Fibroblast of skin of left biceps (primary cell): ENCODE measurements at places on chromosomes 4 and X.

DNA sequence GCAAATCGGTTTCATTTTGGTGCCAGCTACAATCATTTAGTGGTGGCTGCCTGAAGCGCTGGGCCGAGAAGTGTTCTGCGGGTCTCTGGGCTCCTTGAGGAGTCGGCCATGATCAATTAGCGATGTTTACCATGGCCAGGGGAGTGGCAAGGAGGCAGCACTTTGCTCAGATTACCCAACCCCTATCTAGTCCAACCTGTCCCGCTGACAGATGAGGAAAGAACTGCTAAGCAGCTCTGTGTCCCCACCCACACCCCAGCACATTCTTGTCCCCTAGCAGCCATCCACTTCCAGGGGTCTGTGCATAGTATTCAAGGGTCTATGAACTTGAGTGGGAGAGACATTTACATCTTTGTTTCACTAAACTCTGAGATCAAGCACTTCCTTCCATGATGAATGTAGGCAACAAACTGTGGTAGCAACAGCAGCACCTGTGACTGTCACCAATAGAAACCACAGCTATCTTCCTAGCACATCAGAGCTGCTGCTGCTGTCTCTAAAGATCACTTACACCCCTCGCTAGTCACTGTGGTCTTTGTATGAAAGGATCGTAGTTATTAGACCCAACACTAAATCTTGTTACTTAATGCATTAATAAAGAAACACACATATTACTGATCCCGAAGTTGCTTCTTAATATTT is 331.6 kb downstream of the BCOR start:
- DNase-seq = no peak

DNA sequence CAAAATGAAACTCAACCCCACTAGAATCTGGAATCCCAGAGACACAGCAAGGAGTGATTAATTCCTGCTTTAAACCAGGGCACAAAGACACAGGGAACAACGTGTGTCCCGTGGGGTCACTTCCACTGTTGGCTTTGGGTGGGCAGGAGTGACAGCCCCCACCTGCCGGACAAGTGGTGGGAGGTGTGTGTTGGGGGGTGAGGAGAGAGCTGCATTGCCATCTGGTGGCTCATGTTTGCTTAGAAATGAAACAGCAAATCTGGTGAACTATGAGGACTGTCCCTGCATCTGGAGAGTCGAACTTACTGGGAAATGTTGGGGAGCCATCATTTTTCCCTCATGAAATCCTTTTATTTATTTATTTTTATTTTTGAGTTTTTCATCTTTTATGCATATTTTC is 75.9 kb upstream of the AFAP1 start:
- DNase-seq = no peak

GRCh38 chr4:139973015-139973414 is 181.0 kb downstream of the MAML3 start:
- DNase-seq = no peak

- DNase-seq = no peak
Measured at GRCh38 chr4:6687947-6688878, 5.5 kb upstream of the S100P start.

GRCh38 chr4:5705647-5706320 is 2.6 kb downstream of the EVC2 start:
- DNase-seq = no peak

GRCh38 chr4:185380320-185380719 is 15.4 kb downstream of the LRP2BP start:
- DNase-seq = no peak

GRCh38 chr4:76233967-76234678 is 17.4 kb upstream of the FAM47E start:
- no peak for DNase-seq

- no peak for DNase-seq
Measured at GRCh38 chr4:146407669-146408084, 114.1 kb downstream of the SLC10A7 start.

DNA sequence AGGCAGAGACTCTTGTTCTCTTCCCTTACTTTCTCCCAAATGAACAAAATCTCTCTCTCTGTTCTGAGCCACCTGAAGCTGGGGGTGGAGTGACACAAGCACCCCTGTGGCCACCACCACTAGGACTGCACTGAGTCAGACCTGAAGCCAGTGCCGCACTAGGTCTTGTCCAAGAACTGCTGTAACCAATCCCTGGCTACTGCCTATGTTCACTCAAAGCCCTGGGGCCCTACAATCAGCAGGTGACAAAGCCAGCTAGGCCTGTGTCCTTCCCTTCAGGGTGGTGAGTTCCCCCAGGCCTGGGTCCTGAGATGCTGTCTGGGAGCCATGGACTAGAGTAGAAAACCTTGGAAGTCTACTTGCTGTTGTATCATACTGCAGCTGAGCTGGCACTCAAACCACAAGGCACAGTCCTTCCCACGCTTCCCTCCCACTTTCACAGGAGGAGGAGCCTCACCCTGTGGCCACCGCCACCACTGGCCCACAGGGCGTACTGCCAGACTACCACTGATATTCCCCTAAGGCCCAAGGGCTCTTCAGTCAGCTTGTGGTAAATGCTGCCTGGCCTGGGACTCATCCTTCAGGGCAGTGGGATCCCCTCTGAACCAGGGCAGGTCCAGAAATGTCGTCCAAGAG is 119.1 kb downstream of the RTL9 start:
- DNase-seq = no peak

DNA sequence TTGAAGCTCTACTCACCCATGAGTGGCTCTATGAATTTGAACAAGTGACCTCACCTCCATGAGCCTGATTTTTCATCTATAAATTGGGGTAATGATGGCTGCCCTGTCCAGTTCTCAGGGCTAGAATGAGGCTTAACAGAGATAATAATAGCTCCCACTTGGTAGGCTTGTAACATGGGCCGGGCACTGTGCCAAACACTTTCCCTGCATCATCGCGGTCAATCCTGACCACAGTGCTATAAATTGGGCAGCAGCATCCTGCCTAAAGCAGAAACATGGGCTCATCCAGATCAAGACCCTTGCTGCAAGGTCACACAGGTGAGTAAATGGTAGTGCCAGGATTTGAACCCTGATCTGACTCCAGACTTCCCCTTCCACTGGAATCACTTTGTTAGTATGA is 12.8 kb downstream of the APLN start:
- no peak for DNase-seq

DNA sequence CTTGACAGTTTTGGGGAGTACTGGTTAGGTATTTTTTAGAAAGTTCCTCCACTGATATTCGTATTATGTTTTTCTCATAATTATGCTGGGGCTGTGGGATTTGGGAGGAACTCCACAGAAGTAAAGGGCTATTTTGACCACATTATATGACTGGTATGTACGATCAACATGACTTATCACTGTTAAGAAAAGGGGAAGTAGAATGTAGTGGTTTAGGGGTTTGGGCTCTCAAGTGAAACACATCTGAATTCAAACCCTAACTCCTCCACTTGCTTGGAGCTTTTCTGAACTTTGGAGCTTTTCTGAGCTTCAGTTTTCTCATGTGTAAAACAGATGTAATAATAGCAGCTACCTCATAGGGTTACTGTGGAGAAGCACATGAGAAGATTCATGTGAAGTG is 96.4 kb upstream of the C1GALT1C1 start:
- DNase-seq = no peak

DNA sequence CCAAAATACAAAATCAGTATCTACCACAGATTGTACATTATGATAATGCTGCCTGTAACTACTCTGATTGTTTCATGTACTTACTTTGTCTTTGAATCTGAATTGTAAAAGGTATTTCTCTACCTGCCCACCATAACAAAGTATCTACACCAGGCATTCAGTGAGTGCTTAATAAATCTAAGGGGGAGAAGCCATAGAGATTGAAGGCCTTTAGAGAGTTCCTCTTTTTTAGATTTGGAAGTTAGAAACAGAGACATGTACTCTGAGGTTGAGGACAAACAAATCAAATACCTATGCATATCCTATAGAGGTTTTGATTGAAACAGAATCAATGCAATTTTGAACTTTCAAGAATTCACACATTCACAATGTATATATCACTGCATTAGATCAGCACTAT is 42.7 kb downstream of the SAT1 start:
- no peak for DNase-seq

- peak; percentile 81 for DNase-seq
Measured at GRCh38 chr4:5863461-5864113, 29.3 kb downstream of the CRMP1 start.

GRCh38 chrX:144730471-144730870 is 516.8 kb upstream of the SPANXN1 start:
- DNase-seq = peak; percentile 4

- DNase-seq = no peak
Measured at GRCh38 chr4:147192679-147193078, 247.0 kb upstream of the TTC29 start.

DNA sequence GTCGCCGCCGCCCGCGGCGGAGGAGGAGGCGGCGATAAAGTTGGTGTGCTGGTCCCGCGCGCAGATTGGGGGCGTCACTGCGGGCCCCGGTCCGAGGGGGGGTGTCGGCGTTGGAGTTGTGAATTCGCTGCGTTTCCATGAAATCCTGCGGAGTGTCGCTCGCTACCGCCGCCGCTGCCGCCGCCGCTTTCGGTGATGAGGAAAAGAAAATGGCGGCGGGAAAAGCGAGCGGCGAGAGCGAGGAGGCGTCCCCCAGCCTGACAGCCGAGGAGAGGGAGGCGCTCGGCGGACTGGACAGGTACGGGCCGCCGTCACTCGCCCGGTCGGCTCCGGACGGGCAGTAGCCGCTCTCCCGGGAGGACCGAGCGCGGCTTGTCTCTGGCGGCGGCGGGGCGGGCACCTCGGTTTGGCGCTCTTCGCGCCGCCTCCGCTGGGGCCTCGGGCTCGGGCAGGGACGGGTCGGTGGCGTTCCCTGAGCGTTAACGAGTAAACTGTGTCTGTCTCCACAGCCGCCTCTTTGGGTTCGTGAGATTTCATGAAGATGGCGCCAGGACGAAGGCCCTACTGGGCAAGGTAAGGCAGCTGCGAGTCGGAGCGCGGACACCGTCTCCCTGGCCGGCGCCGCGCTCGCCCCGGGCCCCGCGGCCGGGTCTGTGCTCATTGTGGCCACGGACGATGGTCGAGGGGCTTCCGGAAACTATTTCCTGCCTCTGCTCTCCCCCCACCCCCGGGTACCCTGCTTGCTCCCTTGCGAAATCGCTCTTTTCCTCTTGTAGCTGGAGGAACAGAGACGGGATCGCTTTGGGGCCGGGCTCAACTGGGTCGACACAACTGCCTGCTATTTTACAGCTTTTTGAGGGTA is 658 bp downstream of the KDM6A start:
- no peak for DNase-seq

DNA sequence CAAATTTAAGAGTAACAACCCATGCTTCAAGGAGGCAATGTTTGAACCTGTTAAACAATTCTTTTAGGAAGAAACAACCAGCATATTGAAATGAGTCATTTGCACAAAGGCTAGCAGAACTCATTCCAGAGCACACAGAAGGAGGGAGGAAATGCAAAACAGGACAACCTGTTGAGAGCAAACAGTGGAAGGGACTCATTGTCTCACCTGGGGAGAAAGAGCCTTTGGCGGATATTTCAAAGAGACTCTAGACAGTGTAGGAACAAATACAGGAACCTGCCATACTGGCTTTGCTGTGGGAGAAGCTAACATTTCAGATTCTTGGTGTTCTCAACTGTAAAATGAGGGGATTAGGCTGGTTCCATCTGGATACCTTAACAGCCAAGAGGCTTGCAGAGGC is 14.8 kb upstream of the RASGEF1B start:
- DNase-seq = no peak

GRCh38 chr4:107804956-107805355 is 19.8 kb upstream of the SGMS2 start:
- no peak for DNase-seq

- no peak for DNase-seq
Measured at GRCh38 chr4:2427383-2428334, 8.9 kb downstream of the CFAP99 start.

DNA sequence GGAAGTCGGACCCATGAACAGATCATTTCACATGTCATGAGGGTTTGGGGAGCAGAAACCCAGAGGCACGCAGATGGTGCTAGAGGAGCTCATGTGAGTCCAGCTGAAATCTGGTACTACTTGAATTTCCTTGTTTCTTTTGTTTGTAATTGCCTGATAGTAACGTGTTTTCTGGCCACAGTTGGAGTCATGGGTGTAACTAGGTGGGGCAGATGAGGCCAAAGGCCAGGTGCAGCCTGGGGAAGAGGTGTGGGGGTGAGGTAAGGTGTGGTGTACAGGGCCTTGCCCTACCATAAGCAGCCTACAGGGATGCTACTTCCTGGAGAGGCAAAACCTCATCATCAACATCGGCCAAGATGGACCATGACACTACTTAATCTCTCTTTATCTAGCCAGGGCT is 271.4 kb downstream of the PTTG2 start:
- DNase-seq = no peak

GRCh38 chr4:66219401-66219800 is 549.1 kb upstream of the EPHA5 start:
- DNase-seq = no peak

DNA sequence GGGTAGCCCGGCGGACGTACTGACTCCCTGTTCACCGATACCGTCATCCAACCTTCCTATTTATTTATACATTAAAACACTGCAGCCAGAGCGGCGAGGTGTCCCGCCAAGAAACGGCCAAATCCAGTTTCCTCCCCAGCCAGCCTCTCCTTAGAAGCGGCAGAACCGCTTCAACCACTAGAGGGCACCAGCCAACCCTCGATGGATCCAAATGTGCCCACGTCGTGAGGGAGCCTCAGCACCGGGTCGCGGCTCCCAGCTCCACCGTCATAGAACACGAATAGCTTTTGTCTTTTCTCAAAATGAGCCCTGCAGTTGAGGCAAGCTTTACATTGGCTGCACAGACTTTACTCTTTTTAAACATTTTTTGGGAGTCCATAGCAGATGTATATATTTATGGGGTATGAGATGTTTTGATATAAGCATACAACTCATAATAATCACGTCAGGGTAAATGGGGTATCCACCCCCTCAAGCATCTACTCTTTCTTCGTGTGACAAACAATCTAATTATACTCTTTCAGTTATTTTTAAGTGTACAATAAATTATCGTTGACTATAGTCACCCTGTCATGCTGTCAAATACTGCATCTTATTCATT is 13.0 kb upstream of the HELT start:
- DNase-seq = peak; percentile 19

DNA sequence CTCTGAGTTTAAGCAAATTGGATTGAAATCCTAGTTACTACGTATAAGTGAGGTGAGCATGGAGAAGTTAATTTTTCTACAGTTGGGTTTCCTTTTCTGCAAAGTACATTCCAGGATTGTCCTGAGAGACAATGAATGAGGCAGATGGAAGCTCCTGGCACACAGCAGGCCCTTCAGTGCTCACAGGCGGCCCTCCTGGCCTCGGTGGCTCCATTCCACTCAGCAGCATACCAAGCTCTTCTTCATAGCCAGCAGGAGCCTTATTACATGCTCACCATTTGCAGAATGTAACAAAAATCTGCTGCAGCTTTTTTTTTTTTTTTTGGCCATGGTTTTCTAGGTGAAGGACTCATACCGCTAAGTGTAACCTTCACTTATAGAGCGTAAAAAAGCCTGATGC is 113.2 kb upstream of the FAM9B start:
- DNase-seq = no peak

GRCh38 chr4:21628116-21628670 is 320.4 kb downstream of the KCNIP4 start:
- no peak for DNase-seq

- DNase-seq = peak; percentile 39
Measured at GRCh38 chr4:56658528-56658927, 22.6 kb downstream of the HOPX start.

GRCh38 chrX:1421433-1422134 is 29.7 kb upstream of the SLC25A6 start:
- DNase-seq = no peak

GRCh38 chr4:89357340-89357739 is 49.7 kb upstream of the GPRIN3 start:
- no peak for DNase-seq

GRCh38 chr4:28006021-28006420 is 1145.4 kb downstream of the STIM2 start:
- DNase-seq = no peak
